ENCODE measurements at places on chromosomes 3 and 15.

GRCh38 chr3:155391551-155391958 lies 98.1 kb upstream of the STRIT1 start:
- peak; percentile 15 for DNase-seq

GRCh38 chr15:88644741-88645140 lies 5.9 kb downstream of the ISG20 start:
- DNase-seq = no peak

- no peak for DNase-seq
Observed at GRCh38 chr3:160159341-160159740, 65.9 kb upstream of the C3orf80 start.

DNA sequence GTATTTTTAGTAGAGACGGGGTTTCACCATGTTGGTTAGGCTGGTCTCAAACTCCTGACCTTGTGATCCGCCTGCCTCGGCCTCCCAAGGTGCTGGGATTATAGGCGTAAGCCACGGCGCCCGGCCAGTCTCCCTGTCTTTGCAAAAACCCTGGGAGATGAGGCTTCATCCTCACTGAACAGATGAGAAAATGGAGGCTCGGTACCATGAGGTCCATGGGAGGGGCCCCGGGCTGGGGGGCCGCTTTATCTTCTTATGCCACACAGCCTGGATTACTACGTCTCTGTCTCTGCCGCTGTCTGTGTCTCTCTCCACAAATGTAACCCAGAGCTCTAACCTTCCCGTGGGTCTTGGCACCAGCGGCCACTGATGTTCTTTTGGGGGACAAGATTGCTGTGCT lies 39.1 kb downstream of the ABTB1 start:
- DNase-seq = no peak

GRCh38 chr3:120892921-120893320 lies 15.1 kb upstream of the STXBP5L start:
- peak; percentile 4 for DNase-seq

DNA sequence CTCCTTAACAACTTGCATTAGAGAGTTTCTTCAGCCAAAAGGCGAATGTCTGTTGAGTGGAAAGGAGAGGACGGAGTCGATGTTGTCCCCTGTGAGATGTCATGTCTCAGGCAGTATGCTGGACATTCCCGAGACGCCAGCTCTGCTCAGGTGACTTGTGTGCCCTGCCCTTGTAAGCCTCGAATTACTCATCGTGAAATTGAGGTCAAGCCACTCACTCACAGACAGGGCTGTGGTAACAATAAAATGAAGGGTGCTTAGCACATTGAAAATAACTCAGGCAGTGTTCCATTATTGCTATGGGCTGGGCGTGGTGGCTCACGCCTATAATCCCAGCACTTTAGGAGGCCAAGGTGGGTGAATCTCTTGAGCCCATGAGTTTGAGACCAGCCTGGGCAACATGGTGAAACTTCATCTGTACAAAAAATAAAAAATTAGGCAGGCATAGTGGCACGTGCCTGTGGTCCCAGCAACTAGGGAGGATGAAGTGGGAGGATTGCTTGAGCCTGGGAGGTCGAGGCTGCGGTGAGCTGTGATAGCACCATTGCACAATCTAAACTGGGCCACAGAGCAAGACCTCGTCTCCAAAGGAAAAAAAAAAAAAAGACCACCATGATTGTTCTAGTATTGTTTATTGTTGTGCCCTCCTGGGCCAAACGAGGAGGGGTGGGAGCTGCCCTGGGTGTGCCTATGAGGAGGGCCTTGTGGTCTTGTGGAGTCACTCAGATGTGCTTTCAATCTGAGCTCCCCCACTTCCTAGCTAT lies 214.4 kb downstream of the THSD4 start:
- DNase-seq = no peak

- DNase-seq = no peak
Observed at GRCh38 chr3:127833281-127834032, 11.1 kb upstream of the MGLL start.

DNA sequence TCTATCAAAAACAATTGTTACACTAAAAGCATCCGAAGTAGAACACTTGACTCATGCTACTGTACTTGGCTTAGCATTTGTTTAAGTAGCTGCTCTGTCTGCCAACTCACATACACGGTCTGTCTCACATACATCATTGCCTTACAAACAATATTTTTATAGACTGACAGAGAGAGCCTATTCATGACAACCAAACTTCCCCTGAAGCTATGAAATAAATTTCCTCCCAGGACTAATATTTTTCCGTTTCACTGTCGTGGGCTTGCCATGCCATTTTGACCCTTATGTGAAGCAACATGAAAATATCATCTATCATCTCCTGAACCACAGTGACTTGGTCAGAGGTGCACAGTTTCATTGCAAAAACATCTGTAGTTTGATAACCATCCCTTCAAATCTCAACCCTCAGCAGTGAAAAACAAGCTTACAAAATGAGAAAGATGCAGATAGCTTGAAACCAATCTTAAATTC lies 66.5 kb upstream of the PYGO1 start:
- DNase-seq = peak; percentile 26

GRCh38 chr3:171673951-171674350 lies 136.3 kb downstream of the PLD1 start:
- no peak for DNase-seq

DNA sequence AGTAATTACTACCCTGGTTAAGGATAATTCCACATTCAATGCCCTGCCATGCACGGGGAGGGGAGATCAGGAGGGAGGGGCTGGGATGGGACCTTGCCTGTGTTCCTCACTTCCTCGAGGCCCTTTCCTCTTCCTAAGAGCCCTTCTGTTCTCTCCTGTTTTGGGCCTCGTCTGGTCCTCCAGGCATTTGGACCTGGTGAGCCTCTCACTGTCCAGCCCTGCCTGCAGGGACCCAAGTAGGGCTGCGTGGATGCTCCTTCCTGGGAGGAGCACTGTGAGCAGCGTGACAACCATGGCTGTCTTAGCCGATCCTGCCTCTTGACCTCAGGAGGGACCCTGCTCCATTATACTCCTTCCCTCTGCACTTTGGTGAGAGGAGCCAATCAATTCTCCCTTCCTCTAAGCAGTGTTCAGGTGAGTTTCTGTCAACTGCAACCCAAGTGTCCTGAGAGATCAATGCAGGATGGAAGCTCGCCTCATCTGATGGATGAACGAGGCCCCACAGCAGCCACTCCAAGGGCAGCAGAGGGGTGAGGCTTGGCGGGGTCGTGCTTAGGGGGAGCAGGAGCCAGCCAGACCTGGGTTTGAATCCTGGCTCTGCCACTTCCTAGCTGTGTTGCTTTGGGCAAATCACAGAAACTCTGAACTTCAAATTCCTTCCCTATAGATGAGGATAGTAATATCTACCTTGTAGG lies 92.5 kb downstream of the IQSEC1 start:
- no peak for DNase-seq

DNA sequence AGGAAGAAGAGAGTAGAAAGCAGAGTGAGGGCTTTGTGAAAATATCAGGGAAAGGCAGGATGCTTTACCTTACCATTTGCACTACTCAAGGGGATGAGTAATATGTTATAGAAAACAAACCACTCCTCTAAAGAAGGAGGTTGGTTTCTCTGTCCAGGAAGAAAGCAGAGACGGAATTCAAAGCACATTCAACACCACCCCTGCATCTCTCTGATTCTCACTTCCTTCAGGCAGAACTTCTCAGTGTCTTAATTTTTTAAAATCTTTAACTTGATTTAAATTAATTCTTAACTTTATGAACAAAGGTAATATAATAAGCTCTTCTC lies 82.4 kb downstream of the NR2F2 start:
- DNase-seq = no peak

DNA sequence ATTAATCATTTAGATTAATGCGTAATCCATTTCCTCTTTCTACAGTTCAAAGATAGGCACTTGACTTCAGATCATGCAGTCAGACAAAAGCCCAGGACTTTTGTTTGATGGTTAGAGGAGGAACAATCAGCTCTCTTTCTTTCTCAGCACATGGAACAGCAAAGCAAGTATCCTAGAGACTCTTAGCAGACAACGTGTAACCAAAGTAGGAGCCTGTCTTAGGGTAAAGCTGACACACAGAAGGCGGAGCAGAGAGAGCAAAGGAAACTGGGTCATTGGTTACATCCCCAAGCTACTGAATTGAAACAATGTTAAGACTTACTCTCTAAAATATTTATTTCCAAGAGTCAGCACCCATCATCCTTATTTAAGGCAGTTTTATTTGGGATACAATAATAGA lies 110.0 kb upstream of the HES1 start:
- no peak for DNase-seq

DNA sequence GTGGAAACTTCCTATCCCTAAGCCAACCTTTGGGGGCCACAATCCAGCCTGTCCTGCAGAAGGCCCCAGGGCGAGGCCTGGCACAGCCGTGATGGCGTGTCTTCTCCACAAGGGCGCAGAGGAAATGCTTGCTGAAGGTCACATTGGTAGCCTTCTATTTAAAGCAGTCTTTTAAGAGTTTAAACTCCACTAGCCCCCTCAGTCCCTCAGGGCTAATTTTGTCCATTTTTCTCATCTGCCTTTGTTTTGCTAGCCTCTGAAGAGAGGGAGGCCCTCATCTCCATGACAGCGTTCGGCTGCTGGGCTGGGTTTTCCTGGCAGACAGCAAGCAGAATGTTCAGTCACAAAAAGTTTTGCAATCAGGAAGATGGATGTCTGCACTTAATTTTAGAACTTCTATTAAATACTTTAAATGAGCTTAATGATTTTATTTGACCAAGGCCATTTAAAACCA lies 40.8 kb downstream of the RARB start:
- peak; percentile 93 for DNase-seq

DNA sequence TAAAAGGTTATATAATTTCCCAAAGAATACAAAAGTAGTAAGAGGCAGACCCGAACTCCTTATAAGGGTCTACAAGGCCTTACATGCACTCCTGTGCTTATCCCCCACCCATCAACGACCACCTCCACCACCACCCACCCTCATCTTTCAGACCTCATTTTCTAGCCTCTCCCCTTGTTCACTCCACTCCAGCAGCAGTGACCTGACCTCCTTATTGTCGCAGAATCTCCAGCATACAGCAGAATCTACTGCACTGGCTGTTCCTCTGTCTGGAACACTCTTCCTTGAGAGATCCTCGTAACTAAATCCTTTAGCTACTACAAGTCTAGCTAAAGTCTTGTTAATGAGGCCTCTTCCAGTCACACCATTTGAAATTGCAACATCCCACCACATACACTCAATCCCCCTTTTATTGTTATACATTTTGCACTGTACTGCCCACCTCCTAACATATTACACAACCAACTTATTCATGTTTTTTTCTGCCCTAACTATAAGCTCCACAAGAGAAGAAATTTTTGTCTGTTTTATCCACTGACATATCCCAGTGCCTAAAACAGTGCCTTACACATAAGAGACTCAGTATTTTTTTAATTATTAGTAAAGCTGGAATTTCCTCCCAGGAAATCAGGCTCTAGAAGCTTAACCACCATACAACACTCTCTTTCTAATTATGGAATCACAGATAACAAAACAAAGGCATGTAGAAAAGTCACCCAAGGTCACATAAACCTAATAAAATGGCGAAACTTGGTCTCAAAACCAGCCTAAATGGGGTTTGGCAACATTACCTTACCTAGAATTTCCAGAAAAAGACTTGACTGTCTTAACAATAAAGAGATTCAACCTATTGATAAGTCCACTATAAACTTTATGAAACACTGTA lies 40.2 kb downstream of the ZNF148 start:
- DNase-seq = no peak

GRCh38 chr3:159832024-159832423 lies 156.6 kb upstream of the IL12A start:
- DNase-seq = no peak

GRCh38 chr15:93035953-93036810 lies 52.8 kb downstream of the RGMA start:
- DNase-seq = peak; percentile 65

GRCh38 chr3:191303596-191303995 lies 25.6 kb upstream of the CCDC50 start:
- DNase-seq = no peak

GRCh38 chr3:58403513-58404109 lies 30.0 kb downstream of the PDHB start:
- DNase-seq = no peak

DNA sequence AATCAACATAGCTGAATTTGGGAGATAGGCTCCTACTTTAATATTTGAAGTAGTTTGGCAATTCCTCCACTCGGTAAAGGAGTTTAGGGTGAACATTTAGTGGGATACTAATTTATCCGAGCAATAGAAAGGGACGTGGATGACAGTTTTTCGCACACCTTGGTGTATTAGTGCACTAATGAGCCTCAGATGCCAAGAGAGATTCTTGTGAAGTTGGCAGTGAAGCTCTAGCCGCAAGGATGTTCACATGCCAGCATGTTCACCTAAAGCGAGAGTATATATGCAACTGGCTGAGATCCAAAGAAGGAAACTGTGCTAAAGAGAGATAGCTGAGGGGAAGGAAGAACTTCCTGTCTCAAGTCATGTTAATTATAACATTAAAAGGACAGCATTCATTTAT lies 58.5 kb downstream of the TGFBR2 start:
- DNase-seq = no peak

GRCh38 chr15:72782274-72783003 lies 1.1 kb downstream of the ADPGK start:
- peak; percentile 32 for DNase-seq
